ENCODE measurements at places on chromosomes 13 and 19.

- no peak for DNase-seq
Measured at GRCh38 chr19:2587001-2587719, 111.2 kb downstream of the GADD45B start.

GRCh38 chr13:85492283-85492682, 306.9 kb downstream of the SLITRK6 start:
- DNase-seq, result no peak

- DNase-seq, result peak; percentile 96
Measured at GRCh38 chr13:110561344-110562035, at the start of gene RAB20. Gene RAB20 (minus strand): TSS chr13:110561722. CDS start chr13:110561519, 203 bp downstream.

GRCh38 chr13:46382224-46382623, 4.8 kb downstream of the RUBCNL start:
- no peak for DNase-seq

DNA sequence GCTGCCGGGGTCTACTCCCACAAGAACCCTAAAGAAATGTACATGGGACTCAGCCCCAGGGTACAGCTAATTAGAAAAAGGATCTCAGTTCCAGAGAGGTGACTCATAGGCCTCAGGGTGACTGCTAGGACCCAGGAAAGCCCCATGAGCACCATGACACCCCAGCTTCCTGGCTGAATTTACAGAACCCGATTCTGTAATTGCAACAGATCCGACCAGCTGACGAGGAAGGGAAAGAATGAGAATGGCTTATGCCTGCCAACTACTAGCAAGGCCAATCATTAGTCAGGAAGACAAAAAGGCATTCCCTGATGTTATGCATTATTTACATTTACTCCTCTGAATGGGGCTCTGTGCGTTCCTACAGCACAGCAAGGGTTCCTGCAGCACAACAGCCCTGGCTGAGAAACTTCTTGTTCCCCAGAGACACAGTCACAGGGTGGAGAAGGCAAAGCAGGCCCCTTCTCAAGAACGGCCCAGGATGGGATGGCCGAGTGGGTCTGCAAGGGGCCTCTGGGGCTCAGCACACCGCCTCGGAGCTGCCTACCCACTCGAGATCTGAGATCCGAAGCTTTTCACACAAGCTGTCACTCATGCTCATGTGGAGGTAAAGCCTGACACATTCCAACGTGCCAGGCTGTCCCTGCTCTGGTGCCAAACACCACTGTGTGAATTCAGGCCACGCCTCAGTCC, 27.2 kb downstream of the PBX4 start:
- DNase-seq, result no peak

- no peak for DNase-seq
Measured at GRCh38 chr13:21059641-21060337, 1.6 kb downstream of the LATS2 start.

- no peak for DNase-seq
Measured at GRCh38 chr19:29855087-29855486, 43.3 kb downstream of the CCNE1 start.

DNA sequence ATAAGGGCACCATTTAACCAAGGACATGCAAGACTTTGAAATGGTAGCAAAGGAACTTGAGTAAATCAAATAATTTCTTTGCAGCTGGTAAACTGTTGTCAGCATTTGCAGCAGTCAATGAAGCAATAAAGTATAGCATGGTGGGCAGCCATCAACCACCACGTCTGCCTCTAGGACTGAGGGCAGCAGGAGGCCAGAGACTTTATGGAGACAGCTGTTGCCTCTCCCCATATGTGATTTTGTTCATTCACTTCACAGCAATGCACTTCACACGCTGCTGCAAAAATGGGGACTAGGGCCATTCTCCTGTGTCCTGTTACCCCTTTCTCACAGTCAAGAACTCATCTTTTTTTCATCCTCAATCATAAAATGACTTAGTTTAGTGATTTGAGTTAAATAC, 51.3 kb upstream of the PCDH9 start:
- DNase-seq, result no peak

- DNase-seq, result no peak
Measured at GRCh38 chr13:102002287-102002686, 399.6 kb downstream of the FGF14 start.

DNA sequence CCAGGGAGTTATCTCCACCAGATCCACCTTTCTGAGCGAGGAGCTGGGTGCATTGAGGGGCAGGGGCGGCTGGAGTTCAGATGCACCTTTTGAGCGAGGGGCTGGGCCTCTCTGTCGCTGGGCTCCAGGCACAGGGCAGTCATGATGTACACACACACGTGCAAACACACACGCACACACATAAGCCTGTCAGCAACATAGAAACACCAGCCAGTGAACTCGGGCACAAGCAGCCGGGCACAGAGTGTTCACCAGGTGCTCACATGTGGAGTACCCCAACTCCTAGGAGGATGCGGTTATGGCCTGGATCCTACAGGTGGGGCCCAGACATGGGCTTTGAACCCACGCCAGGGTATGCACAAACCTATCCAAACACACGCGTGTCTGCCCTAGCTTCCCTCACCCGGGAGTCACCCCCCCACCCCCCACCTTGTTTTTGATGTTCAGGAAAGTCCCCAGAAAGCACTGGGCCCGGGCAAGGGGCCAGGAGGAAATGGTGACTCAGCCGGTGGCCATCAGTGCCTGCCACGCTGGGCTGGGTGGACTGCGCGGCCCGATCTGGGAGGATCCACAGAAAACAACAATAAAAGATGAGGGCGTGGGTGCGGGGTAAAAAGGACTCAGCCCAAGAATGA, 13.3 kb downstream of the ARRDC2 start:
- no peak for DNase-seq

GRCh38 chr13:110017379-110017778, 231.0 kb upstream of the IRS2 start:
- no peak for DNase-seq

DNA sequence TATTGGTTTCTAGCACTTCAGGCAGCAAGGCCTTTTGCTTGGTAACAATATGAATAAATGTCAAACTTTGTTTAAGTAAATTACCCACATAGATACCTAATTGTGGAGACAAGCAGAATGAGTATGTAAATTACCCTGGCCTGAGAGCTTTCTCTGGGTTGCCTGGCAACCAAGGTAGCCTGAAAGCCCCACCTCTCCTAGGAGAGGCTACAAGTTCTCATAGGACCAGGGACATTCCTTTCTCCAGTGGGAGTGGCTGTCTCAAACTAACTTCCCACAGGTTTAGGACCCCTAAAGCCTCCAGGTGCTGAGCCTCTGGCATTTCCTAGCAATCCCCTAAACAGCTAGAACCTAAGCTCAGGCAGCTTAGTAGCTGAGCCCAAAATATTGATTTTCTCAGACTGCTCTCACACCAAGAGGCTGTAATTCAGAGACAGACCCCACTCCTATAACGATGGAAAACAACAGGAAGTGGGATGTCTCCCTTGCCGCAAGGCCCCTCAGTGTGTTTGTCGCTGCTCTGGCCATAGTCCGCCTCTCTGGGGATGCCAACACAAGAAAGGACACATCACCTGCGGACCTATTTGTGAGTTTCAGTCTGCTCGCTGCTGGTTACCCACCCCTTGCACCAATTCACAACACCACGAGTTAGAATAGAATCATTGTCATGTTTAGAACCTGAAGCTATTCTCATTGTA, 207.3 kb downstream of the DLEU7 start:
- DNase-seq, result no peak

- DNase-seq, result no peak
Measured at GRCh38 chr19:7751157-7751783, 3.9 kb upstream of the CD209 start.

GRCh38 chr19:6167115-6167514, 31.6 kb downstream of the ACSBG2 start:
- DNase-seq, result no peak

DNA sequence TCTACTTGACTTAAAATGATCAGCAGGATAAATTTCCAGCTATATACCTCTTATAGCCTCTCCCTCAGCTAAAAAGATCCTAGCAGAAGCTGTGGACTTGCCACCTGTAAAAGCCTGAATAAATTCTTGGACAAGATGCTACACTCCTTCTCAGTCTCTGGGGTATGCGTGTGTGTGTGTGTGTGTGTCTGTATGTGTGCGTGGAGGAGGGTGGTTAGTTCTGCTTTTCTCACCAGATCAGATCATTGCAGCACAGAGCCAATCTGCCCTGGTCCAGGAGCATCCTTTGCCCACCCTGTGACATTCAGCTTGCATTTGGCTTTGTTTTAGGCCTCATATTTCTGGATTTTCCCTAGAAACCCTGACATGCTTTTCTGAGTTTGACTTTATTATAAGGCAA, 438.3 kb downstream of the RFC3 start:
- no peak for DNase-seq

GRCh38 chr13:110044551-110045111, 258.2 kb upstream of the IRS2 start:
- peak; percentile 18 for DNase-seq

GRCh38 chr13:31394506-31394905, 194.7 kb downstream of the B3GLCT start:
- no peak for DNase-seq

GRCh38 chr13:40190641-40191100, 475.8 kb downstream of the FOXO1 start:
- peak; percentile 63 for DNase-seq

GRCh38 chr13:109812382-109812781, 26.0 kb upstream of the IRS2 start:
- no peak for DNase-seq

- no peak for DNase-seq
Measured at GRCh38 chr19:54707962-54708361, 16.3 kb upstream of the KIR3DL3 start.

GRCh38 chr13:32586080-32586900, at the start of gene PDS5B:
Gene PDS5B (plus strand): TSS chr13:32586452. CDS start chr13:32648773, 62,321 bp downstream.
- peak; percentile 98 for DNase-seq

GRCh38 chr19:31258211-31259052, 90.8 kb downstream of the TSHZ3 start:
- peak; percentile 3 for DNase-seq

DNA sequence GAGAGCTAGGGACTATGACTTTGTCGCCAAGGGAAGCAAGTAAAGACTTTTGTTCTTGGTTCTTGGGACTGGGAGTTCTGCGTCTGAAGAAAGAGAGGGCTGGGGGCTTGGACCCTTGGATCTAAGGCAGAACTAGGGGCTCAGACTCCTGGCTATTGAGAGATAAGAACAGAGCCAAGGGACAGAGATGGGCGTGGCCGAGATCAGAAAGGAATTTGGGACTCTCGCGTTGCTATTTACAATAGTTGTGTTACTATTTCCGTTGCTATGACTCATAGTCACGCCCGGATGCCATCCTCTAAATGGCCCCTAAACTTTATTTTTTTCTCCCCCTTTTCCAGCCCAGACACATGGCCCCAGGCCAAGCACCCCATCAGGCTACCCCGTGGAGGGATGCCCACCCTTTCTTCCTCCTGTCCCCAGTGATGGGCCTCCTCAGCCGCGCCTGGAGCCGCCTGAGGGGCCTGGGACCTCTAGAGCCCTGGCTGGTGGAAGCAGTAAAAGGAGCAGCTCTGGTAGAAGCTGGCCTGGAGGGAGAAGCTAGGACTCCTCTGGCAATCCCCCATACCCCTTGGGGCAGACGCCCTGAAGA, 759 bp downstream of the PPP1R15A start:
- DNase-seq, result peak; percentile 78

DNA sequence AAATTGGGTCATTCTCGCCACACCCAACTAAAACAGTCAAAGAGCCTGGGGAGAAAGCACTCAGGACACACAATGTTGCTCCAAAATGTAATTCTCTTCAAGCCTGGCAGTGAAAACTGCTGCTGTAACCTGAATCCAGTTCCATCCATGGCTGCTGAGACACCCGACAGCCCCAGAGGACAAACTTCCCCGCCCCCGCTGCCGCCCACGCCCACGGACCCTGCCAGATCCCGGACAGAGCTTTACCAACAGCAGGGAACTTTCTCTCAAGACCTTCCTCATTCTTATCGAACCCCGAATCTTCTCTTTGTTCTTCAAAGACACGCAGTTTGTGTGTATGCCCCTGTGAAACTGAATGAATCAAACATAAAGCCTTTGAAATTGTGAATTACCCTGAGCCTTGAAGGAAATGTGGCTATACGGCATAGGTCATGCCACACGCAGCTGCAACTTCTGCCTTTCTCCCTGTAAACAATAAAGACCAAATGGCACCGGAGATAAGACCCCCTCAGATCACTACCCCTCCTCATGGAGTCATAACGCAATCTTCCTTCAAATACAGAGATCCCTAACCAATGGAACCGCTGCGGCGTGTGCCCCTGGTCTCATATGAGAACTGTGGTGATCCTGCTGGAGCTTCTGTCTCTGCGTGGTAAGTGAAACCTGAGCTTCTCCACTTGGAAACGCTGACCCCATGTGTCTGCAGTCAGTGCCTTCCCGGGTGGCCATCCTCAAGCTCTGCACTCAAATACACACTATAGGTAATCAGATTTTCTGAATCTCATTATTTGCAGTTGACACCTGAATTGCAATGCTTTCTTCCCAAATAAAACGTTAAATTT, 4.8 kb upstream of the LAMP1 start:
- peak; percentile 42 for DNase-seq

DNA sequence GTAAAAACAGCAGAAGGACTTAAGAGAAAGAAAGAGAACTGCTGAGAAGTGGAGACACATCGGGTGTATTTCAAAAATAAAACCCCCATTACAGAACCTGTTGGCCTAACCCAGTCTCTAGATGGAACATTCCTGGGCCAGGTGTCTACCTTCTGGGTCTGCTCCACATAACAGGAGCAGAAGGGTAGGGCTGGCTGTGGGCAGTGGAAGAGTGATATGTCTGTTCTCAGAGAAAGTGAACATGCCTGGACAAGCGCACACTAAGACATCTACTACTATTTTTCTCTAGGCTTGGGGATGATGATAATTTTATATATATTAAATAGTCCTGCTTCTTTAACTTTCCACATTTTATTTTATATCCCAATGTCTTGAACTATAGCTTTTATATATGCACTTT, 267.1 kb downstream of the TBC1D4 start:
- DNase-seq, result no peak

DNA sequence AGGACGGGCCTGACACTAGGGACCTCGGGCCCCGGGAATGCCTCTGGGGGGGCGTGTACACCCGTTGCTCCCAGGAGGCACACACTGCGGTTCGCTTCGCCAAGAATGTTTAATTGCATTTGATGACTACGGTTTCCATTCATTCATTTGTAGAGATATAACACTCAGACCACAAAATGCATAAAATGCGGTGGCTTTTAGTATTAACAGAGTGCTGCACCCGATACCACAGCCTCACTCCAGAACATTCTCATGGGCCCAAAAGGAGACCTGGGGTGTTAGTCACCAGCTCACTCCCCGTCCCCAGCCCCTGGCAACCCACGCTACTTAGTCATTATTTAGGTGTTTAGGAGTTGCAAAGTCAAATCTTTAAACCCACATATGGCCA, 21.8 kb downstream of the HCN2 start:
- DNase-seq, result no peak
